GM03348 (cell line): ENCODE measurements at places on chromosomes 2 and 18.
A peak's percentile ranks its signal among the peaks of the same experiment; 100 is the strongest.

DNA sequence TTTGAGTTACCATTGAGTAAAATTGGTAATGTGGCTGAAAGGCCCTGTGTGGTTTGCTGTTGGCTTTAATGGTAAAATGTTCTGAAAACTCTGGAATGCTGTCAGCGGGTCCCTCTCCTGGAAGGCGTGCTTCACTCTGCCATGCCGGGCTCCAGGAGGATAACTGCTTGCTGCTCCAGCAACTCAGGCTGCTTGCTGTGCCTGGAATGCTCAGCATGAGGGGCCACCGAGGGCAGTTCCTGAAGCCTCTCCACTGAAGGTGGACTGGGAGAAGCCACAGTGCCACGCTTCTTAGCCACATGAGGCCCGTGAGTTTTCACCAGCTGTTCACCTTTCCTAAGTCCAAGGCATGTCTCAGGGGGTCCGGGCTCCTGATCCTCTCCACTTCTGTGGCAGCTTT is 90.4 kb upstream of the FAM110C start:
- DNase-seq = no peak

DNA sequence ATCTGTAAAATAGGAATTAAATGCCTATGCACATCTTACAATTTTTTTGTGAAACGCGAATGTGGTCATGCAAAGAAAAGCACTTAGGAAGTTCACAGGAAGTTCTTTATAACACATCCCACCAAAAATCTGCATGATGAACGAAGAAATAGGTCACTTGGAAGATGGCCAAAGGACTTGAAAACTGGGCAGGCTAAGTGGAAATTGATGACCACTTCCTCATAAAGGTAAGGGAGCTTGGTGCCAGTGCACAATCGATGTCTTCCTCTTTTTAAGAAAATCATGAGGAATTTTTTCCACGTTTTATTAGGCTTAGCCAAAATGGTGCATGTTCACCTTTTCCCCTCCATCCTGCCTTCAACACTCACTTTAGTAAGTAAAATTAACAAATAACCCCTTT is 8.2 kb upstream of the NT5C1B start:
- no peak for DNase-seq

DNA sequence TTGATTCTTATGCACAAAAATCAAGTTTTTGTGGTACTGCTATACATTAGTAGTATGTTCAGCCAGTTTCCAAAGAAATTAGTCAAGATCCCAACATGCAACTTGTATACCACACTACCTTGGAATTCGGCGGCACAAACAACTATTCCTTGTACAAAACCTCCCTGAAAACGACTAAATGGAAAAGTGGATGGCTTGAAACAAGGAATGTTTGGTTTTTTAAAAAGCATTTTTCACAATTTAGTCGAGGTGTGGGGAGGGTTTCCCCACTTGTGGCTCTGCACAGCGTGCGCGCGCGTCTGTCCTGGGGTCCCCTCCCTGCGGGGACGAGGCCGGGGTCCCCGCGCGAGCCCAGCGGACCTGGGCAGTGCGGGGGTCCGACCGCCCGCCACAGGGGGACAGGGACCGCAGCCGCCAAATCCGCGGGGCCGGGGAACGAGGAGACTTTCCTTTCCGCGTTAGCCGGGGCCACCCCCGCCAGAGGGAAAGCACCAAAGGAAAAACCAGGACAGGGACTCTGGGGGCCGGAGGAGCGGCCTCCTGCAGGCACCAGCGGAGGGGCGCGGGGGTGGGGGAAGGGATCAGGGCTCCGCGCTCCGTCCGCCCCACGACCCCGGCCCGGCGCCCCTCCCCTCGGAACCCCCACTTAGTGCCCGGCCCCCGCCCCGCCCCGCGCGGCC is 534 bp upstream of the SOCS6 start:
- DNase-seq = peak; percentile 80

- DNase-seq = no peak
These were observed 12.5 kb downstream of the GAREM2 start for GRCh38 chr2:26185304-26185928.

DNA sequence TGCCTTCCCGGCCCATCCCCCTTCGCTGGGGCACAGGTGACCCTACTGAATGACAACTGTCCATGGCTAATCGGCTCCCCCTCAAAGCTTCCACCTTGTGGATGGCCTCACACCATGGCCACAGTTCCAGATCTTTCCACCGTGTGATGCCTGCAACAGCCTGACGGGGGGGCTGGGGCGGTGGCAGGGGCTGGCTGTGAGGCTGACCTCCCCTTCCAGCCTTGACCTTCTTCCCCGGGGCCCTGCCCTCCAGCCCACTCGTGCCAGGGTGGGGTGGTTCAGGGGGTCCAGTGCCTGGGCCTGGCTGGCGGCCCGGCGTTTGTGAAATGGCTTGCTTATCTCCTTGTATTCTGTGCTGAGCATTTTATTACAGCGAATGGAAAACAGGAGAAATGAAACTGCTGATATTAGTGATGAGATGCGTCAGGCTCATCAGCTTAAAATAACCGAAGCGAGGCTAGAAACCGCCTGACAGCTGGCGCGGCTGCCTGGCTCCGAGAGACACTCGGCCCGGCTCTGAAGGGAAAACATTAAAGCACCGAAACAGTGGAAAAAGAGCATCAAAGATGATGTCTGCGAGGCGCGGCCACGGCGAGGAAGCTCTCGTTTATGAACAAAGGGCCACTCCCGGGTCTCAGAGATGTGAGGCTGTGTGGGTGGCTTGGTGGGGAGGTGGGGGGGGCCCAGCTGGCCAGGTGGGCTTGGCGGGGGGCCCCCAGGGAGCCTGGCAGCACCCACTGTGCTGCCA is 916 bp upstream of the PDCD1 start:
- DNase-seq = peak; percentile 73

GRCh38 chr18:29855637-29856036 is 1186.9 kb downstream of the DSC3 start:
- DNase-seq = no peak

DNA sequence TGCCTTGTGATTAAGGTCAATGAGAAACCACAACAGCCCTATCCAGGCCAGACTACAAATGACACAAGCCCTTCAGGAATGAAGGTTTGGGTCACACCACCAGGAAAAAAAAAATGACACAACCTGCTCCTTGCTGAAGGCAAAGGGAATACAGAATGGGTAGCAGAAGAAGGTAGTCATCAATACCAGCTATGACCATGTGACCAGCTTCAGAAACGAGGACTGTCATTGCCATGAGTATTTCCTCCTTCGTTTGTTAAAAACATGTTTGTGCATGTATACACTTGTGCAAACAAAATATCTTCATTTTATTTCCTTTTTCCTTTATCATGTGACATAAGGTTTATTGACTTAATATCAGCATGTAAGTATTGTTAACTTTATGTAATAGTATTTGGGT is 226.6 kb downstream of the CDH19 start:
- DNase-seq = no peak

DNA sequence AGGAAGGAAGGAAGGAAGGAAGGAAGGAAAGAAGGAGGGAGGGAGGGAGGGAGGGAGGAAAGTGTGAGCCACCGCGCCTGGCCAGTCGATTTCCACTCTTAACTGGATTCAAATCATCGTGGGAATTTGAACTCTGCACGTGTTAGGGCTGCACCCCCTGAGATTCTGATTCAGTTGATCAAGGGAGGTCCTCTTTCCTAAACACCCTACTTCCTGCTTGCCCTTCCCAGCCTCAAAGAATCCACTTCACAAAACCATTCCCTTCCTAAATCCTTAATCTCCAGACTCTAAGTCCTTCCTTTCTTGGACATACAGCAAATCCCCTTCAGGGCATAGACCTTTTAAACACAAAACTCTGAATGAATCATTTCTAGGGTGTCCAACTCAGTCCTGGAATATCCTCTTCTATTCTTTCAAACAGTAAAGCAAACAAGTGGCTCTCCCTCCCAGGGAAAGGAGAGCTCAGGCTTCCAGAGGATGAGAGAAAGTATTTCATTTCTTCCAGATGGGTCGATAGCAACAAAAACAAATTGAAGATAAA is 68.2 kb upstream of the MBOAT2 start:
- no peak for DNase-seq
